ENCODE measurements at places on chromosomes 1 and 21.

GRCh38 chr1:77536813-77537212 lies 145.6 kb downstream of the ZZZ3 start:
- DNase-seq, result no peak

DNA sequence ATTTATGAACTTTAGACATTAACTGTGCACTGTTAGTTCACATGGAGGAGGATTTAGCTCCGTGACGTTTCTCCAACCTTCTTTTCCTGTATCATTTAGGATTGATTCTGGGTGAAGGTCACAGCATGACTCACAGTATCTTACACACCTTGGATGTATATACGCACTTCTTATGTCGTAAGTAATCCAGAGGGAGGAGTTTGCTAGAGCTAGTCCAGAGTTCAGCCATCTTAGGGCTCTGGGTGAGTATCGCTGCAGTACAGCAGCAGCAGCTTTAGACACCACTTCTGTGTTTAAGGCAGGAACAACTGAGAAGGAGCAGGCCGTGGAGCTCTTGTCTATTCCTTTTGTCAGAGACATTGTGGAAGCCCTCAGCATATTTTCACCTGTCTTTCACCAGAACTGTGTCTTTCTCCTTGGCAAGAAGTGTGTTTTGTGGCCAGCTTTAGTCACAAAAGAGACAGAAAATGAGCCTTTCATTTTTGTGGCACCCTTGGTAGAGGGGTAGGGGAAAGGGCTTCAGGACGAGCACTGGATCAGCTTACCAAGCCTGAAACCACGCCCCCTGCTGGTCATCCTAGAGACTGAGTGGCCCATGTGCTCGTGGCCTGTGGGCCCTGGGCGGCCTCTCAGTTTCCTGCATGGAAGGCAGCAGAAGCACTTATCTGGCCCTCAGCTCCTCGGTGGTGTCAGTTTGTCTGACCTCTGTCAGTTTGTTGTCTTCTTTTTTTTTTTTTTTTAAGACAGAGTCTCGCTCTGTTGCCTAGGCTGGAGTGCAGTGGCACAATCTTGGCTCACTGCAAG lies 64.0 kb downstream of the ADARB1 start:
- peak; percentile 74 for DNase-seq

GRCh38 chr1:125065092-125065820 lies 3880.5 kb downstream of the SRGAP2C start:
- no peak for DNase-seq

DNA sequence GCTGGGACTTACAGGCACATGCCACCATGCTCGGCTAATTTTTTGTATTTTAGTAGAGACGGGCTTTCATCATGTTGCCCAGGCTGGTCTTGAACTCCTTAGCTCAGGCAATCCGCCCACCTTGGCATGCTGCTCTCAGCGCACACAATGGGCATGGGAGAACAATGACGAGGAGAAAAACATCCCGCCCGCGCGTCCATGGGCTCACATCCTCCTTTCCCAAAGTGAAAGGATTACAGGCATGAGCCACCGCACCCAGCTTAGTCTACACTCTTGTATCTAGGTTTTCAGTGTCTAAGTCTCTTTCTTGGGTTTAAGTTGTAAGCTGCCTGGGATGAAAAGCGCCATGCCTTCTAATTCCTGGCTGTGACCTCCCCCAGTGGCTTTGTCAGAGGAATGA lies 37.9 kb downstream of the CDK18 start:
- no peak for DNase-seq

GRCh38 chr1:207049974-207050391 lies 1.0 kb downstream of the YOD1 start:
- DNase-seq, result peak; percentile 9

DNA sequence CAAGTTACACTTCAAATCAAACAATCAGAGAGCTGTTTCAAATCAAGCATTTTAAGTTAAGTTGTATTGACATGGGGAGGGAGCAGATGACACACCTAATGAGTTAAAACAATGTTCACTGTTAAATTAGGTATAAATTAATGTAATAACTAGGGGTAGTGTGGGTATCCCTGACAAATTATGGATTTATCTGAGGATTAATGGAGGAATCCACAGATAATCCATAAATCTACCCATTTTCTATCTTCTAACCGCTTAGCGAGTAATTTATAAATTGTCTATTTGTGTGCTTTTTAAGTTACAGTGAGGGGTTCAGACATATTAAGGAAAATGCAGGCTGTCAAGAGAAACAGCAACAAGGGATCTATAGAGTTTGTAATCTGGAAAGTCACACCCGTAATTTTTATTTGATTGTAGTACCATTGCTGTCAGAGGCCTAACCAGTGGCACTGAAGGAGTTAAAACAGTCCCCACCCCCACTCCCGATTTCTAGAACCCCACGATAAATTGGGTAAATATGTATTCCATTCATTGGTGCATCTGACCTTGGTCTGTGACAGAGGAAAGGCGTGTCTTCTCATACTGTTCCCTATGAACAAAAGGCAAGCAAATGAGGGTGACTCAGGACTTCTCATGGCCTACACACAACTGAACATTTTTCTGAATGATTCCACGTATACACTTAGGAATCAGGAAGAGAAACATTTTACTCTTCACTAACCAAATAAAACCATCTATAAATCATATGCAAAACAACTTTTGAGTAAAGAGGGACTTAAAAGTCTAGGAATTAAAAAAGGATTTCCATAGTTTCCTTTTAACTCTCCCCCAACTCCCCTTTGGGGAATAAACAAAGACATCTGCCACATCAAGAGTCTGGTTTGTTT lies 7.4 kb downstream of the IRF2BP2 start:
- peak; percentile 65 for DNase-seq

All from SHP77 (cell line).